AG09309 (cell line): ENCODE measurements at places on chromosomes 5 and 9.

DNA sequence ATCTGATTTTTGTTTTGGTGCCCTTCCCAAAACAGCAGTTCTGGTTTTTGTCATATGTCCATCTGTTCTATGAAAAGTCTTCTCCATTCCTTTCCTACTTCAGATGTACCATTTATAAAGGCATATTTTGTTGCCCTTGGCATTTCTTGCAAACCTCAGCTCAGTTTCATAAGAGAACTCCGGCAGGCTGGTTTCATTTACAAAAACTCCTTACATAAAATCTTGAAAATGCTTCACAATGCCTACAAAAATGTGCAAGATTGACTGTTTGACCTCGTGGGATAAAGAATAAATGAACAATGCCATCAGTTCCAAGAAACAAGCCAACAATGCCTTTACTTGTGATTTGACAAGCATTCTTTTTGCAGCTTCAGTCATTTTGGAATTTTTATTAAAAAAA is 39.1 kb upstream of the CTNNAL1 start:
- peak; percentile 73 for DNase-seq

- DNase-seq: peak; percentile 64
Measured at GRCh38 chr5:102715082-102715807, 39.9 kb upstream of the PAM start.

GRCh38 chr5:142827934-142828576 is 57.9 kb downstream of the ARHGAP26 start:
- DNase-seq: no peak

GRCh38 chr9:123003466-123003865 is 30.0 kb upstream of the GPR21 start:
- no peak for DNase-seq

DNA sequence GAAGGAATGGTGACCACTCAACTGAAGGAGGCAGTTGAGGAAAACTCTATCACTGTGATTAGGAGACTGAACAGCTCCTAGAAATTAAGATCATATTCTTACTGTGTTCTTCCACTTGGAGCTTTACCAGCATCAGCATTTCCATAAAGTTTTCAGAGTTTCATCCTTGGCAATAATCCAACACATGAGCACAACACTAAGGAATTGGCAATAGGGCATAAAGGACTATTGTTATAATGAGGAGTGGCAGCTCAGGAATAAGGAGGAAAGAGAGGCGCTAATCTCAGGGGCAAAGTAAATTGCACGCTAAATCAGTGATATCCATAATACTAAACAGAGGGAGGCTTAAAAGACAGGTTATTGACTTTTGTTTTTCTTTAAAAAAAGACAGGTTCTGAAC is 338.9 kb downstream of the EFNA5 start:
- no peak for DNase-seq

DNA sequence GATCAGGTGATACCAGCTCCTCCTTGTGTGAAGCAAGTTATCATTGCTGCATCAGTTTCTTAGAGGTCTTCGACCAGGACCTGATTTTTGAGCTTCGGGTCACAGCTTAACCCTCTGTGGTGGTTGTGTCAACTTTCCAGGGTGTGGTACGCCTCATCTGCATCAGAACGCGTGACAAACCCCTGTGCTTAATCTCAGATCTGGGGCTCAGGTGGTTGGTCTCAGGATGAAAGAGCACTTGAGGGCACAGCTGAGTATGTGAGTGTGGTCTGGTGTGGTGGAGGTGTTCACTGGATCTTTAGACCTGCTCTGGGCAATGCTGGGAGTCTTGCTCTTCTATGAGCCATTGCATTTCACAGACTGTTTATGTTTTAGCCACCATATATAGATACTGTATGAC is 64.1 kb downstream of the OSTF1 start:
- DNase-seq: no peak

- DNase-seq: no peak
Measured at GRCh38 chr9:6766606-6767005, 8.8 kb downstream of the KDM4C start.

DNA sequence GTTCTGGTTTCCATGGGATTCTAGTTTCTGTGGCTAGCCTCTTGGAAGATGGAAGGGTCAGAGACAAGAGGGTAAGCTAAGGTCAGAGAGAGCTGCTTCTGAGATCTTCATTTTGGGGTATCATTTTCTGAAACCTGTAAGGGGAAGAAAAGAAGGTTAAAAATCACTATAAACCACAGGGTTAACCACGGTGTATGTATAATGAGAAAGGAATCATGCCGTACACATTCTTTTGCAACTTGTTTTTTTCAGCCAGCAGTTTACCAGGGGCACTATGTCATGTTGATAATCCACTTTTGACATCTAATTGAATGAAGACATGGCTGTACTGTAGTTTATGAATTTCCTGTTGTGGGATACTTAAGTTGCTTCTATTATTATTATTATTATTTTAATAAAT is 164.4 kb downstream of the FOCAD start:
- DNase-seq: no peak

GRCh38 chr5:142316051-142316450 is 8.8 kb downstream of the SPRY4 start:
- DNase-seq: no peak

GRCh38 chr9:124364141-124364540 is 51.1 kb downstream of the PSMB7 start:
- no peak for DNase-seq

DNA sequence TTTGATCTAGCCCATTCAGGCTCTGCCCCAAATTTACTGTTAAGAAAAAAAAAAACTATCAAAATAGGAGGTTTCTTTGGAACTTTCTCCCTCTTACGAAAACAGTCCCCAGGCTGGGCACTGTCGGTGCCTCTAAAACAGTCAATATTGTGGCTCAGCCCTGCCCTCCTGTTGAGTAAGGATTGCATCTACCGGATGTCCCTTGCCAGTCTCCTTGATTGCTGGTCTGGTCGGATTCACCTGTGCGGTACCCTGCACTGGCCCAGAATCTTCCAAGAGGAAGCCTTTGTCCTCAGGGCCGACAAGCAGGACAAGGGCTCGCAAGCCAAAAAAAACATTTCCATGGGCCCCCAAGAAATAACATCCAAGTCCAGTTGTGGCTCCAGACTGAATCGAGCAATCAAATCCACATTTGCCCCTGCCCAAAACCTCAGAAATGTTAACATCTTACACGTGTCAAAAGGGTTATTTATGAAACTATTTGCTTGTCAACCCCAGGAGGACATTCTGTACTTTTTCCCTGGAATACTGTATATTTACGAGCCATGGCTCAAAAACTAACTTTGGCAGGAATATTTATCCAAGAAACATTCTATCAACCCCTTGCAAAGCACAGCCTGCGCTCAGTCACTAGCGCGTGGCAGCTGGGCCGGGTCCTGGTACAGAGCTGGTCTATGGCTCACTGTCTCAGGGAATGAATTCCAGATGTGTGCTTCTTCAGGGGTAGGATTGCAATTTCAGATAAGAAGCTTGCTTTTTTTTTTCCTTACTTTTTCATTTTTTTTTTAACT is 129.2 kb upstream of the ADRA1B start:
- peak; percentile 66 for DNase-seq

GRCh38 chr9:100377015-100377414 is 24.3 kb upstream of the TEX10 start:
- DNase-seq: no peak

DNA sequence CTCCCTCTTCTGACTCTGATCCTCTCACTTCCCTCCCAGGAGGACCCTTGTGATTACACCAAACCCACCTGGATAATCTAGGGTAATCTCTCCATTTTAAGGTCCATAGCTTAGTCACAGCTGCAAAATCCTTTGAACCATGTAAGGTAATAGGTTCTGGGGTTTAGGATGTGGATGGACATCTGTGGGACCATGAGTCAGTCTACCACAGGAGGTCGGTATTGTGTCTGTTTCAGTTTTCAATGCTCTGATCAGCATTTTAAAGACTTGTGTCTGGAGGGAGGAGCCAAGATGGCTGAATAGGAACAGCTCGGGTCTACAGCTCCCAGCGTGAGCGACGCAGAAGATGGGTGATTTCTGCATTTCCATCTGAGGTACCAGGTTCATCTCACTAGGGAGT is 112.6 kb downstream of the CAVIN4 start:
- no peak for DNase-seq

GRCh38 chr5:6457592-6457991 is 8.9 kb downstream of the UBE2QL1 start:
- no peak for DNase-seq

DNA sequence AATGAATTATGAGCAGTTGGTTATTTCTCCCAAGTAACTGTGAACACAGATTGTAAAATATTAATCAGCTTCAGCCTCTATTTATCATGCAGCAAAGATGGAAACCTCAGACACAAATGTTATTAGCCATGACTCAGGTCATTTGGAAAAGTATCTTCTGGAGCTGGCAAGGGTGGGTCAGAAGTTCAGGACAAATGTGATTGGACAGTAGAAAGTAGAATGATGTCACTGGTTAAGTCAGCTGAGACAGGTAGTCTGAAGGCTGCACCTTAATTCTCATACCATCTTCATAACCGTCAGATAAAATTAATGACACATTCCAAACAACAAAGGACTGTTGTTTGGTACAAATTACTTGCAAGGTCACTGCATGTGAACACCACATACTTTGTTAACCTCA is 140.2 kb downstream of the EMB start:
- no peak for DNase-seq

GRCh38 chr5:20434786-20435185 is 446.8 kb upstream of the CDH18 start:
- DNase-seq: no peak

- DNase-seq: no peak
Measured at GRCh38 chr5:34552686-34553085, 103.4 kb upstream of the RAI14 start.

- no peak for DNase-seq
Measured at GRCh38 chr5:873328-873727, 19.3 kb downstream of the BRD9 start.

DNA sequence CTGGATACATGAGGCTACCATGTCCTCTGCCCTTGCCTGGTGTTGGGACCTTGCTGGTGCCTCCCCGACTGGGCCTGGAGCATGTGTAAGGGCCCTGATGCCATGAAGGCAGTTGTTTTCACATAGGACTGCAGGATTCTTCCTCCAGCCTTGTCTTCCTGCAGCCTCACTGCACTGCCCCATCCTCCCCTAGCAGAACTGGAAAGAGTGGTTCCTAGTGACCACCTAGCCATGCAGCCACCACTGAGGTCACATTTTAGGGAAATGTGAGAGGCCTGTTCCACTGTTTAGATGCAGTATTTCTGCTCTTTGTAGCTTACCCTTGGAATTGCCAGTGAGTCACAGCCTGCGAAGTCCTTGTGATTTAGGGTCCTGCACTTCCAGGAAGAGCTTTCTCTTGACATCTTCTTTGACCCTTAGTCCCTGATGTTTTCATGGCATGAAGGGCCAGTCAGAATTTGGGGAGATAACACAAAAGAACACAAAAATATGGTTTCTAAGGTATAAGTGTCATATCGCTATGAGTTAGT is 24.2 kb upstream of the TNFAIP8 start:
- no peak for DNase-seq

DNA sequence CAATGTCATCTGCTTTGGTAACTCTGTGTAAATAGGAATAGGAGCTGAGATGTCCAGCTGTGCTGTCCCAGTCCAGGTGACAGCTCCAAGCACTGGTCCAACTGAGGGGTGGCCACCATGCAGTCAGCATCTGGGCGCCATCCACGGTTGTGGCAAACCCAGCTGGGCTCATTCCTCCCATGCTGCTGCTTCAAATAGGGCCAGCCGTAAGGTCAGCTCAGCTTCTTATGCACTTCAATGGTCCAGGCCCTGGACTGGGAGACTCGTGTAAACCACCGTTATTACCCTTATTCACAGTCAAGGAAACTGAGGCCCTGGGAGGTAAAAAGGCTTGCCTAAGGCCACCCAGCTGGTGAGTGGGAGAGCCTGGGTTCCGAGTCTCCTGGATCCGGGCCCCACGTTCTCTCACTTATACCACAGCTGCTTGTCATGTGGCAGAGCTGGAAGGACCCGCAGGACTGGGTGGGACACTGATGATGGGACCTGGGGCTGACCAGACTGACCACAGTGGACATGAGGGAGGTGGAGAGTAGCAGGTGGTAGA is 38.7 kb upstream of the ANGPTL2 start:
- DNase-seq: no peak

- no peak for DNase-seq
Measured at GRCh38 chr5:162360373-162360931, 292.9 kb downstream of the GABRG2 start.

- no peak for DNase-seq
Measured at GRCh38 chr9:27701587-27701986, 128.3 kb upstream of the C9orf72 start.

GRCh38 chr9:135930446-135931345 is 23.4 kb upstream of the CAMSAP1 start:
- DNase-seq: no peak

GRCh38 chr9:108722396-108722795 is 133.4 kb downstream of the ACTL7B start:
- peak; percentile 34 for DNase-seq

DNA sequence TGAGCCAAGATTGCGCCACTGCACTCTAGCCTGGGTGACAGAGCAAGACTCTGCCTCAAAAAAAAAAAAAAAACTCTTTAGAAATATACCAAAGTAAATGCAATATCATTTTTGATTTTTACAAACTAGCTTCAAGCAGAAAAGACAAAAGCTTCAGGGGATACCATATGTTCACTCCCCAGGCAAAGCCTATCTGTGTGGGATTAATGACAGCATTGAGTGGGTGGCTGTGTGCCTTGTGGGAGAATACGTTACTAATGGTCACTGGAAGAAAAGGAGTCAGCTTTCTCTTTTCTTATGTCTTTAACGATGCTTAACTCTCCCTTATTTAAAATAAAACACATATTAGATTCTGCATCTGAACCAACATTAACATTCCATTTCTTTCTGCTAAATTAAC is 1.9 kb downstream of the PCA3 start:
- no peak for DNase-seq

DNA sequence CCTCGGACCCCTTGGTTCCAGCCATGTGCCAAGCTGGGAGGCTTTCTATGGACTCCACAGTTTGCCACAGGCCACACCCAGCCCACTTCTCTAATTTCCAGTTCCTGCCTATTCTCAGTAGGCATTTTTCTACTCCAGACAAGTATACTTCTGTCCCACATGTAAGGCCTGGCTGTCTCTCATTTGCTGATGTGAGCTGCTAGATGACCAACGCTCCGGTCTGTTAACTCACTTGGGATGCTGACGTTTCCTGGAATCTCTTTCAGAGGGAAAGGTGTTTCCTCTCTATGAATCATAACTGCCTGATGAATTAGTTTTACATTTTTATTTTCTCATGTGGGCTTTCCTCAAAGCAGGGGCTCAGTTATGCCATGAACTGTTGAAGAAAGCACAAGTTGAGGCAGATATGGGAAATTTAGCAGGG is 36.3 kb downstream of the ERGIC1 start:
- DNase-seq: peak; percentile 60

GRCh38 chr5:131848662-131849061 is 51.8 kb upstream of the FNIP1 start:
- no peak for DNase-seq

DNA sequence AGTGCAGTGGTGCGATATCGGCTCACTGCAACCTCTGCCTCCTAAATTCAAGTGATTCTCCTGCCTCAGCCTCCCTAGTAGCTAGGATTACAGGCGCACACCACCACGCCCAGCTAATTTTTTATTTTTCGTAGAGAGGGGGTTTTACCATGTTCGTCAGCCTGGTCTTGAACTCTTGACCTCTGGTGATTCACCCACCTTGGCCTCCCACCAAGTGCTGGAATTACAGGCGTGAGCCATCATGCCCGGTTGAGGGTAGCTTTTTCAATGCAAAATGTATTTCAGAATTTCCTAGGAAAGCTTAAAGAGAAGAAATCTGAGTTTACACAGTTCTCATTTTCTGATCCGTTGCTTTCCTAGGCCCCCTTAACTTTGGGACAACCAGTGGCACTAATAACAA is 15.7 kb downstream of the BDP1 start:
- no peak for DNase-seq

GRCh38 chr5:180198208-180198607 is 10.8 kb downstream of the RASGEF1C start:
- no peak for DNase-seq
